Activated T-cell treated with anti-CD3 and anti-CD28 coated beads for 24 hours (primary cell): ENCODE measurements at places on chromosomes 3 and 15.

- DNase-seq: no peak
These were observed 410.6 kb downstream of the FOXP1 start for GRCh38 chr3:71172951-71173350.

GRCh38 chr15:101016581-101016980 lies 97.4 kb downstream of the LRRK1 start:
- no peak for DNase-seq

- DNase-seq: no peak
These were observed 90.2 kb downstream of the EDEM1 start for GRCh38 chr3:5277612-5278236.

GRCh38 chr3:47344971-47345370 lies 35.9 kb upstream of the PTPN23 start:
- no peak for DNase-seq

- DNase-seq: no peak
These were observed 30.8 kb upstream of the PSTPIP1 start for GRCh38 chr15:76964157-76964556.
